ENCODE measurements at places on chromosomes 5 and 9. TPM values are rescaled to one million over a fixed set of nuclear protein-coding genes. Genes with fewer than 3 reads are reported as not detected.

The LRRC19 gene
- not detected for total RNA-seq

The C9orf153 gene
- 0.34 TPM for total RNA-seq

The QSOX2 gene
- 5.9 TPM for total RNA-seq

The LRRC14B gene
- total RNA-seq: not detected

The SPATA31E1 gene
- not detected for total RNA-seq

The GIN1 gene
- 3.8 TPM for total RNA-seq

The FOXE1 gene
- total RNA-seq: not detected

The HTR4 gene
- total RNA-seq: not detected

The SHLD3 gene
- 3.3 TPM for total RNA-seq

The PHF24 gene
- not detected for total RNA-seq
